CD4-positive, alpha-beta memory T cell (primary cell): ENCODE measurements at places on chromosomes 12 and 14.

DNA sequence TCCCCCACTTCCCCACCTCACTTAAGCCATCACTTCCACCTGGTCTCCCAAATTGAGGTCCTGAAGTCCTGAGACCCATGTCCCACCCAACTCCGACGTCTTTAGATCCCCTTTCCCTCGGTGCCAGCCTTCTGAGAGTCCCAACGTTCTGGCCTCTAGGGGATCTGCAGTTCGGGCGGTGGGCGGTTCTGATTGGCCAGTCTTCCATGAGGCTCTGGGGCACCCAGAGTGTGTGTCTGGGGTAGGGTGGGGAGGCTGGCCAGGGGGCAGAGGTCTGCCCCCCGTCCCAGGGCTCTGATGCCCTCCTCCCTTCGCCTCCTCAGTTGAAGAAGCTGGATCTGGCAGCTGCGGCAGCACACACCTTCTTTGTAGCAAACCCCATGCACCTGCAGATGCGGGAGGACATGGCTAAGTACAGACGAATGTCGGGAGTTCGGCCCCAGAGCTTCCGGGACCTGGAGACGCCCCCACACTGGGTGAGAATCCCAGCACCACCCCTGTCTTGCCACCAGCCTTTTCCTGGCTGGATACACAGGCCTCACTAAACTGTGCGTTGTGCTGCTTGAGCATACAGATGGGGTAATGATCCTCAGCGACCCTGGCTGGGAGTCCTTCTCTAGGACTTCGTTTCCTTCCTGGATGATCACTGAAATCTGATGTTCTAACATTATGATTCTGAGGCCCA, 1.5 kb downstream of the P3H3 start:
- DNase-seq, result no peak

DNA sequence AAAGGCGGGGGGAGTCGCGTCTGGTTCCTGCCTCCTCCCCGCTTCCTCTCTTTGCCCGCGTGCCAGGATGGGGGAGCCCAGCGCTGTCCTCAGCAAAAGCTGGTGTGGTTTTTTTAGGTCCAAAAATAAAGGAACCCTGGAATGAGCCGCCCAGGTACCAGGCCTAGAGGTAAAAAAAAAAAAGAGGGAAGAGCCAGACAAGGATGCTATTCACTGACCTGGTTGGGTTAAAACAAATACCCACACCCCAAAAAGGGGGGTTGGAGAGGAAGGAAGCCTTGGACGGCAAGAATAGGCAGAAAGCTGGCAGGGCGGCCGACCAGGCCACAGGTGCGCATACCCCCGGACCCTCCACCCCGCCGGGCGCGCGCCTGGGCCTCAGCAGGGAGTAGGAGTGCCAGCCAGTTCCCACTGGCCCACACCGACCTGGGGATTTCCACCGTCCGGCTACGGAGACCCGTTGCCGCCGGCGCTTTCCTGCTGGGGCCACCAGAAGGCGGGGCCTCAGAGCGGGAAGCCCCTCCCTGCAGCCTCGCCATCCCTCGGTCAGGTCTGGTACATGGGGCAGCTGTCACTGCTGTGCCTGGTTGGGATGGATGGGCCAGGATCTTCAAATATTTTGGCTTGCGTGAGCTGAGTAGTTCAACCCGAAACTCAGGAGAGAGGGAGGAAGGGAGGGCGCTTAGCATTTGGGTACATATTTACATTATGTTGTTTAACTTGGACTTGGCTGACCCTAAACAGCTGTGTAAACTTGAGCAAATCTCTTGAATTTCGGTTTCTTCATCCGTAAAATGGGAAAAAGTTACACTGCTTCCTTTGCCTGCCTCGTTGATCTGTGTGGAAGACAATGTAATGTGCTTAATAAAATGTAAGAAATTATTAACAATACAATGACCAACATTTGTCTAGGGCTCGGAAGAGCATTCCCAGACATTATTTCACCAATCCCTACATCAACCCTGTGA, 5.4 kb upstream of the IRF2BPL start:
- DNase-seq, result peak; percentile 90

- no peak for DNase-seq
These were observed 99.4 kb downstream of the EPS8 start for GRCh38 chr12:15689751-15690191.

DNA sequence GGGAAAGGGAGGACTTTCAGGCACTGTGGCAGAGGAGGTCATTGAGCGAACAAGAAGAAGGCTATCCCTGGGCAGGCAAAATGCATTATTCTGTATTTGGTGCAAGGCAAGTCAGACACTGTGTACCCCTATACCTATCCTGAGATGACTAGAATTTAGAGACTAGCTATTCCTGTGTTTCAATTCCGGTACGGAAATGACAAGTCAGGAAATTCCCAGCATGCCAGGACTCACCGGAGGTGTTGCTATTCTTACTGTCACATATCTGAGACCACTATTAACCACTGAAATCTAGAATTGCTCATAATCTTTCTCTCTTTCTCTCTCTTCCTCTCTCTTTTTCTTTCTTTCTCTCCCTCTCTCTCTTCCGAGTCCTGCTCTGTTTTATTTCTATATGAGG, 297.1 kb downstream of the PDZRN4 start:
- no peak for DNase-seq

DNA sequence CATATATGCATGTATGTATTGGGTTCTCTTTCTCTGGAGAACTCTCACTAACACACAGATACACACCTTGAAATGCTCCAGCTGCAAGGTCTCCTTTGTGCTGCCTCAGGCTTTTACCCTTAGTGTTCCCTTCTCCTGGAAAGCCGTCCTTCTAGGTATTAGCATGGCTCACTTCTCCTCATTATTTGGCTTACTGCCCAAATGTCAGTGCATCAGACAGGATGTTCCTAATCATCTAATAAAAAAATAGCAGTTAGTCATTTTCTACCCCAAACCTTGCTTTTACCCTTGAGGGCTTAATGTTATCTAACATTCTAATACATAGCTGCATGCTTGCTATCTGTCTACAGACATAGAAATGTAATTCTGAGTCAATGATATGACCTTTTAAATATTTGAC, 109.0 kb upstream of the SLC16A7 start:
- DNase-seq, result no peak

- DNase-seq, result peak; percentile 1
These were observed 32.6 kb downstream of the COCH start for GRCh38 chr14:30906752-30907658.

DNA sequence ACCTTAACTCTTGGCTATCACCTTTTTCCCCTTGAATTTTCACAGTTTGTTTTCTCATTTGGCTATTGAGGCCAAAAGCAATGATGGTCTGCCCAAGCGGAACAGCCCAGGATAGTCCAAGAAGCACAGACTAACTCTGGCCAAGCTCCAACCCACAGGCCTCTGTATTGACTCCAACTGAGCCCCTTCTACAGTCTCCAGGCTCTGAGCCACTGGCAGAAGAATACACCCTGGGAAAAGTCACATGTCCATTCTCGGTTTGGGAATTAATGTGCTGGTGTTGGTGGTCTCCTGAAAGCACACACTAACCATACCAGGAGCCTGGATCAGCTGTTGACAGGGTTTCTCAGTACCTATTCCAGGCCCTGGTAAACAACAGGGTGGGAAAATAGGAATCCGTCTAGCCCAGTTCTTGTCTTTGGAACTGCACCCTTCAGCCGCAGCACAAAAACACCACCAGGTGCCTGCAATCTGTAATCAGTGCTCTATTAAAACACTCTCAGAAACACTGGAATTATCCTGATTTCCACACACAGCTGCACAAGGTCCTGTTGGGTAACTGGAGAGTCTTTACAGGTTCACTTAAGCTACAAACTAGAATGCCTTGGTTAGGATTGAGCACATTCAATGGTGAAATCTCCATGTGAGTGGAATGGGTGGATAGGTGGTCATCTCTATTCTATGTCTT, 63.6 kb downstream of the STXBP6 start:
- DNase-seq, result no peak

GRCh38 chr12:64918344-64918743, 93.9 kb downstream of the TBC1D30 start:
- DNase-seq, result no peak

DNA sequence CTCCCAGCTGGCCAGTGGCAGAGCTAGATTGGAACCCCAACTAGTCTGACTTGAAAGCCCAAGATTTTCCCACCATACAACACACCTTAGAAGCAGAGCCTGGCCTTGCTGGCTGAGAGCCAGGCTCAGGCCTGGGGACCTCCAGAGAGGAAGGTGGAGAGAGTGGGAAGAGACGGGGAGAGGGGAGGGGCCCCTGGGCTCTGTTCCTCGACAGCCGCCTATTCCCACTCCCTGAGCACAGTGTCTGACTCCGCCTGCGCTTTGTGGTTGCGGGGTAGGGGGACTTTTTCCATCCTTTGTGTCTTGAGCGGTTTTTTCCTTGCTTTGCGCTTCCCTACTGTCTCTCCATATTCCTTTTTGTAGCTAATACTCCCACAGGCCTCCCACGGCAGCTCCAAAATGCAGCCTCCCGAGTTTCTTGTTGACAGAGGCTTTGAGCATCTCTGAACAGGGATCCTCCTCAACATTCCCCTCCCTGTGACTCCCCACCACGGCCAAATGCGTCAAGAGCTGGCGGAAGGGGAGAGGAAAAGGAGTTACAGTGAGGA, 4.0 kb upstream of the KCNH3 start:
- DNase-seq, result no peak

DNA sequence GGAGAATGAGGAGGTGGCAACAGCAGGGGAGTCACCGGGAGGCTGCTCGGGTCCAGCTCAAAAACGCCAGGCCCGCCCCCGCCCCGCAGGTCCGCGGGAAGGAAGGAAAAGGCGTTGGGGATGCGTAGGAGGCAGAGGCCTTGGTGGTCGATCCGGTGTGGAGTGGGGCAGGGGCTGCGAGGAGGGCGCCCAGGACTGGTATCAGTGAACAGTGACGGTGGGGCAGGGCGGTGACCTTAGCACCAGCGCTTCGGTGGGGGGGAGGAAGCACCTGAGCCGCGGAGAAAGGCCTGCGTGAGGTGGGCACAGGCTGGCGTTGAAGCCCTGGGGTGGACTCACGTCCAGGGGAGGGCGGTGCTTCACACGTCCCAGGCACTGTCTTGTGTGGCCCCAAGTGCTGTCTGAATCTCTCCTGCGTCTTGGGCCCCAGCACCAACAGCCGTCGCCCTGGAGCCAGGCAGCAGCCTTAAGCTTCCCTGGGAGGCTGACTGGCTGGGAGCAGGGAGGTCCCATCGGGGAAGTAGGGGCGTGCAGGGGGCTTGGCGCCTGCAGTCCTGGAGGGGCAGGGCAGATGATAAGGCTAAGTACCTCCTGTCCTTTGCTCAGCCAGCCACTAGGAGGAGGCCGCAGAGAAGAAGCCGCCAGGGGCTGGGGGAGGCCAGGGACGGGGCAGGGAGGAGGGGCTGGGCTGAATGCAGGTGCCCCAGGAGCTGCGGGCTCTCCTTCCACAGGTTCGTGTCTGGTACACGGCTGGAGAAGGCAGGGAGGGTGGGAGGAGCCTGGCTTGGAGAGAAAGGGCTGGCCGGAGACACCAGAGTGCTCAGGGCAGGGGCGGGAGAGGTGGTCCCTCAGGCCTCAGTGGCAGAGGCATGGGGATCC, 26.5 kb downstream of the ZBTB42 start:
- DNase-seq, result peak; percentile 60

DNA sequence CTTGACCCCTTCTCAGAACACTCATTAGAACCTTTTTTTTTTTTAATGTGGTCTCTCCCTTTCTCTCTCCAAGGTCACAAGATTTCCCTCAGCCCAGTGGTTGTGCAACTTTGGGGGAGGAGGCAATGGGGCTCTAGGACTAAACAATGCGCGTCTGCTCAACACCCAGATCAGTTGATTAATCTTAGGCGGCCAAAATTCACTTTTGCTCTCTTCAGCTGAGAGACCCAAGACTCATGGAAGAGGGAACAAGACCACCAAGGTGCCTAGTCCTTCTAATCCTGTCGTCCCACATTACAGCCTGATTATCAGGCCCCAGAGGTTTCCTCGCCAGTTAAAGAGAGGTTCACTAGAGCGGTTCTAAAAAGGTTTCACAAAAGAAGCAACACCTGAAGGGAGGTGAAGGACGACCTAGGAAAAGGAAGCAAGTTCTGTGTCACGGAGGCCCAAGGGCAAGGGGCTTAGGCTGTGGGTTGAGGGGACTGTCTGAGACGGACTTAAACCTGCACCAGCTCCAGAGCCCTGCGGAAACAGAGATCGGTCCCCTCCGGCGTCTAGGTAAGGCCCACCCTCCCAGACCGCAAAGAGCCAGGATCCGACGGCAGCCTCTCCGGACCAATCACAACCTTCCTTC, 824 bp upstream of the TARBP2 start:
- DNase-seq, result no peak

DNA sequence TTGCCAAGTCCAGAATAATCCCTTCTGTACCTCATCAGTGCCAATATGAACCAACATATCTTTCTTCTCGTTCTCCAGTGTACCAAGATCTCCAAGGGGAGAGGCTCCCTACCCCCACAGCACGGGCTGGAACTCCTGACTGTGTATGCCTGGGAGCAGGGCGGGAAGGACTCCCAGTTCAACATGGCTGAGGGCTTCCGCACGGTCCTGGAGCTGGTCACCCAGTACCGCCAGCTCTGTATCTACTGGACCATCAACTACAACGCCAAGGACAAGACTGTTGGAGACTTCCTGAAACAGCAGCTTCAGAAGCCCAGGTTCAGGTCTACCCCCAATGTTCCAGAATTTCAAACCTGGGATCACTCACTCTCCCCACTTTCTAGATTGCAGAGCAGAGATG, 10.5 kb upstream of the OAS2 start:
- DNase-seq, result no peak

DNA sequence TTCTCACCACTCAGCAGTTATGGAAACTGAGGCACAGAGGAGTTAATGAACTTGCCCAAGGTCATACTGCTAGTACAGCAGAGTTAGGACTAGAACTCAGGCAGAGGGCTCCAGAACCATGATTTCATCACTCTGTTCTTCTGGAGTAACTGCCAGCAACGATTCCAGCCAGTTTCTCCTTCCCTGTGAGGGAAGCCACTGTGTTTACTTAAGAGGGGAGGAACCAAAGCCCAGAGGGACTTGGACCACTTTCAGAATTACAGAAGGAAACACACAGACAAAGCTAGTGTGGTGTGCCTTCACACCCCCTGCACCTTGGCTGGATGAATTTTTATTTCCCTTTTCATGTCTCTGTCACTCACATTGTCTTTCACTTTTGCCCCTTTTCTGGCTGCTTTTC, 398.2 kb downstream of the DPF3 start:
- no peak for DNase-seq

GRCh38 chr14:51880835-51881580, 20.6 kb downstream of the GNG2 start:
- DNase-seq, result no peak

DNA sequence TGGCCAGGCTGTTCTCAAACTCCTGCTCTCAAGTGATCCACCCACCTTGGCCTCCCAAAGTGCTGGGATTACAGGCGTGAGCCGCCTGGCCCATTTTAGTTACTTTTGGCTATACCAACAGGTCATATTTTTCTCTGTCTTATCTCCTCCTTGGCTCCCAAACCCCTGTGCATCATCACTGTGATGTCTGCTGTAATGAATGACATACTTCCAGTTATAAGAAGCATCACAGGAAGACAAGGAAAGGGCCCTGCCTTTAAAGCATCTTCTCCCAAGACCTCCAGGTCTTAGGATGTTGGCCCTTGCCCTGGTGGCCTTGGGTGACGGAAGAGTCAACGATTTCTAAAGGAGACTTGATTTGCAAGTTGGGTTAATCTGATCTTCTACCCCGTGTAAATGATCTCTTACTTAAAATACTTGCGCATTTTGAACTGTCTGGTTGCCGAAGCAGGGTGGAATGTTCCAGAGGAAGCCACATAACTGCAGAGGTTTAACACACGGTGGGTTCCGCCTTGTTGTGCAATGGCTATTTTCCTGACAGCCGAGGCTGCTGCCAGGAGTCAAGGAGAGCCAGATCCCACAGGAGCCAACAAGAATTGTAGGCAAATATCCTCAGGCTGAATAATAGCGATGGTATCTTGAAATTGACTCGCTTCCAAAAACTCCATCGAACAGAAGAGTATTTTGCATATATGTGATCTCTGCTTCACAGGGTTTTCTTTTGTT, 55.7 kb upstream of the PLXNC1 start:
- no peak for DNase-seq
